ENCODE measurements at places on chromosomes 16 and 17.

- no peak for DNase-seq
Observed at GRCh38 chr17:52233632-52234031, 75.1 kb upstream of the CA10 start.

DNA sequence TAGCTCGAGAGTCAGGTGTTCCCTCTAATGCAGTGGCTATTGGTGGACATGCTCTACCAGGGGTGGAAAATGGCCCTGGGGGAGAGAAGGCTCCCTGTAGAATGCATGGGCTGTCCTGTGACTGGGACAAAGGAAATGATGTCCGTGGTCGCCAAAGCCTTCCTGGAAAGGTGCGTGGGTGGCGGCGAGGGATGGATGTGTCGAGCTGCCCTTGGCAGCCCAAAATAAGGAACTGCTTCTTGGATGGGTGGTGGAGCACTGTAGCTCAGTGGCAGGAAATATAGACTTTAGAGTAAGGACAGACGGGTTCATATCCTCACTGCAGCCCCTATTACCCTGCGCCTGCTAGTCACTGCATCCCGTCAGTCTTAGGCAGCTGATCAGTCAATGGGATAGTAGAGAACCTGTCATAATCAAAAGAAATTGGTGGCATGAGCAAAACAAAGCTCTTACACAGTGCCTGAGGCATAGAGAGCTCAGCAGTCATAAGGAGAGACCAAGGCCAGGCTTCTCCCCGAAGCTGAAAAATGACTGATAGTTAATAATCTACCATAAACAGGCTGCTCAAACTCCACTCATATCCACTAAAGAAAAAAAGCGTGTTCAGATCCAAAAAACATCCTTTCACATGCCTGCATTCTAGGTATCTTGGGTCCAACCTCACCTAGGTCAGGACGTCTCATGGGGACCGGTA is 123.5 kb upstream of the PLCG2 start:
- no peak for DNase-seq

GRCh38 chr17:27551701-27552248 is 79.2 kb upstream of the LGALS9 start:
- DNase-seq: no peak

- DNase-seq: peak; percentile 43
Observed at GRCh38 chr17:81514739-81515529, 2.3 kb upstream of the ACTG1 start.

- DNase-seq: no peak
Observed at GRCh38 chr17:65279456-65279855, 142.3 kb downstream of the RGS9 start.

DNA sequence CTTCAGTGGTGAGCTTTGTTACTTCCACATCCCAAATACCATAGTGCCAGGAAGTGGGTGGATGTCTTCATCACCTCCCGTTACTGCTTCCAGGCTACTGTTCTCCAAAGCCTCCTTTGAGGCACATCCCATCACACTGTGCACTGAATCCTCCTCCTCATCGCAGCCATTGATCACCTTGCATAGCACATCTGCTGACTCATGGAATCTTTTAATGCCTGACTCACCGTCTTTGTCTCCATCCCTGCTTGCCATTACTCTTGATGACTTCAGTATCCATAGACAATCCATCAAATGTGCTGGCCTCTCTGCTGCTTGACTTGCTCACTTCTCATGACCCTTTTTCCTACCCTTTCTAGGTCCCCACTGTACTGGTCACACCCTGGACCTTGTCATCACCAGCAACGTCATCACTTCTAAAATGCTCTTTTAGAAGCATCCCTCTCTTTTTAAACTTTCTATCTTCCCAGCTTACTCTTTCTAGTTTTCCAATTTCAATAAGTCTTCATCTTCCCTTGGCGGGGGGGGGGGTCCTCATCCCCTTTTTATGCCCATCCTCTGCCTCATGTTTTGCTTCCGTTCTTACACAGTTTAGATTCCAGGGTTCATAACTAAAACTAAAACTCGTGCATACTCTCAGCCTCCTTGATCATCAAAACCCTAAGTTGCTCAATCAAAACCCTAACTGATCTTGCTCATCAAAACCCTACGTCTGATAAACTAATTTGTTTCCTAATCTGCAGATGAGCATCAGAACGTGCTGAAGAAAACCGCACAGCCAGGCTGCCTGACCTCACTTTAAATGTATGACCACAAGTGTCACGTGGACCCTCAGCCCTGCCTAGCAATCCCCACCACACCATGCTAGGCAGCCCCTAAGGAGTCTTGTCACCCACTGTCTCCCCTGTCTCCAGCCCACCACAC is 289.7 kb upstream of the ZFHX3 start:
- DNase-seq: no peak

GRCh38 chr17:82713071-82713723 is 3.3 kb upstream of the FN3KRP start:
- DNase-seq: no peak
